Heart left ventricle (tissue), 16 donors: ENCODE measurements at places on chromosomes 2 and 18. TPM values are rescaled to one million over a fixed set of nuclear protein-coding genes. Genes with fewer than 3 reads are reported as not detected.

GRCh38 chr2:181104512-181105115, 124.2 kb downstream of the UBE2E3 start:
- DNase-seq: no peak

GRCh38 chr2:55051026-55051866, 995 bp upstream of the RTN4 start:
- peak; percentile 53 for DNase-seq

- DNase-seq: no peak
These were observed 224.3 kb upstream of the SMAD7 start for GRCh38 chr18:49175071-49175470.

GRCh38 chr2:177584030-177584692, 191.6 kb downstream of the AGPS start:
- no peak for DNase-seq

DNA sequence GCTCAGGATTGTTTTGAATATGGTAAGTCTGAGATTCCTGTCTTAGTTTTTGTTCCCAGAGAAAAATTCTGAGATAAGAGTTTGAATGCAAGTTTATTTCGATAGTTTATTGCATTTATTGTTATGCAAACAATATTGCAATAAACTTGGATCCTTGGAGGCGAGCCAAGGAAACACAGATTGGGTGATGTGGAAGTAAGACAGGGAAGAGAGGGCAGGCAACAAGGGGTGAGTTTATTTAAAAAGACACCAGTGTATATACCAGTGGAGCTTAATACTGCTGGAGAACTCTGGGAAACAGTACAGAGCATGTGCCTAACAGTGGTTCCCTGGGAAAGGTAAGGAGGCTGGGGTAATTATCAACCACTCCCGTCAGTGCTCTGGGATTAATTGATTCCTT, 87.5 kb upstream of the NEDD4L start:
- no peak for DNase-seq

- no peak for DNase-seq
These were observed 185.5 kb upstream of the NRP2 start for GRCh38 chr2:205496772-205497171.

DNA sequence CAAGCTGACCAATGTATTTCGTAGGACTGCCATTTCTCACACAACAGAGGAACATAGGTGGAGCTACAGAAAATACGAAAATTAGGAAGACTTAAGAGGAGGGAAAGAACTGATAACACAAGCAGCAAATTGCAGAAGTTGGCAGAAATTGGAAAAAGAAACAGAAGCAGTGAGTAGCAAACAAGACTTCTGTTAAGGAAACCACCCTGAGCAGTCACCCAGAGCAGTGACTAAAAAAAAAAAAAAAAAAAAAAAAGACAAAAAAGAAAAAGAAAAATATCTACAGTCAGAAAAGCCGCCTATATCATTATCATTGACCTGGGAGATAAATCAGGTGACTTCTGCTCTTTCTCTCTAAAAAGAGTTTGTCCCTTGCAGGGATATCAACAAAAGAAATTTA, 21.4 kb downstream of the STK17B start:
- no peak for DNase-seq

GRCh38 chr2:220493871-220494525, 866.6 kb downstream of the SLC4A3 start:
- no peak for DNase-seq

- DNase-seq: no peak
These were observed 235.4 kb downstream of the TXNL1 start for GRCh38 chr18:56402872-56403516.

DNA sequence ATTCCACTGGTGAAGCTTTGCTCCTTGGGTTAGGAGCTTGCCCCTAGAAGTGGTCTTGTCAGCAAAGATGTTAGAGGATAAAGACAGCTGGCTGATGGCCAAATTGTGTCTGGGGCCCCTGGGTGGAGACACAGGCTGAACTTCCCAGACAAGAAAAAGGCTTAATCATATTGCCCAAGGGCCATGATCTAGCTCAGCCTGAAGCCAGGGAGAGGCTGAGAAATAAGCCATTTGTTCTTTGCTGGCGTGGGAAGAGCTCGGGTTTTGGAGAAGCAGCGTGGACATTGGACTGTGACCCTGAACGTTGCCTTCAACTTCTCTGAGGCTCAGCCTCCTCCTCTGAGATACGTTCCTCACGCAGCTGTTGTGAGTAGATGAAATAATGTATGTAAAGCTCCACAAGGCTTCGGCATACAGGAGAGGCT, 153.0 kb downstream of the ZFP36L2 start:
- DNase-seq: no peak

GRCh38 chr2:70029814-70030409, 57.4 kb upstream of the PCBP1 start:
- peak; percentile 82 for DNase-seq

DNA sequence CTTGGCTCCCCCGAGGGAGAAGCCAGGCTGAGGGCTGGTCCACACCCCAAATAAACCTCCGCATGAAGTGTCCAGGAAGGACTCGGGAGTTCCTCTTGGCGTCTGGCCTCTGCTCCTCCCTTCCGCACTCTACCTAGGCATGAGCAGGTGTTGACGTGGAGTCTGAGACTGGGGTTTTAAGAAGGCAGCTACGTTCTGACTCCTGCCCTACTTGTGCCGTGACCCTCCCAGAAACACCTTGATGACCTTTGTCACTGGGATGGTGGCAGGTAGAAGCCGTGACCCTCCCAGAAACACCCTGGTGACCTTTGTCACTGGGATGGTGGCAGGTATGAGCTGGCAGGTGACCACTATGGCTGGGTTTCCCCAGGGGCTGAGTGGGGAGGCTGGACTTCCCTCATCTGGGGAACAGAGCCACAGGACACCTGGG, 54.8 kb downstream of the HS6ST1 start:
- DNase-seq: no peak

- DNase-seq: no peak
These were observed 24.9 kb upstream of the ACOXL start for GRCh38 chr2:110707386-110707965.

DNA sequence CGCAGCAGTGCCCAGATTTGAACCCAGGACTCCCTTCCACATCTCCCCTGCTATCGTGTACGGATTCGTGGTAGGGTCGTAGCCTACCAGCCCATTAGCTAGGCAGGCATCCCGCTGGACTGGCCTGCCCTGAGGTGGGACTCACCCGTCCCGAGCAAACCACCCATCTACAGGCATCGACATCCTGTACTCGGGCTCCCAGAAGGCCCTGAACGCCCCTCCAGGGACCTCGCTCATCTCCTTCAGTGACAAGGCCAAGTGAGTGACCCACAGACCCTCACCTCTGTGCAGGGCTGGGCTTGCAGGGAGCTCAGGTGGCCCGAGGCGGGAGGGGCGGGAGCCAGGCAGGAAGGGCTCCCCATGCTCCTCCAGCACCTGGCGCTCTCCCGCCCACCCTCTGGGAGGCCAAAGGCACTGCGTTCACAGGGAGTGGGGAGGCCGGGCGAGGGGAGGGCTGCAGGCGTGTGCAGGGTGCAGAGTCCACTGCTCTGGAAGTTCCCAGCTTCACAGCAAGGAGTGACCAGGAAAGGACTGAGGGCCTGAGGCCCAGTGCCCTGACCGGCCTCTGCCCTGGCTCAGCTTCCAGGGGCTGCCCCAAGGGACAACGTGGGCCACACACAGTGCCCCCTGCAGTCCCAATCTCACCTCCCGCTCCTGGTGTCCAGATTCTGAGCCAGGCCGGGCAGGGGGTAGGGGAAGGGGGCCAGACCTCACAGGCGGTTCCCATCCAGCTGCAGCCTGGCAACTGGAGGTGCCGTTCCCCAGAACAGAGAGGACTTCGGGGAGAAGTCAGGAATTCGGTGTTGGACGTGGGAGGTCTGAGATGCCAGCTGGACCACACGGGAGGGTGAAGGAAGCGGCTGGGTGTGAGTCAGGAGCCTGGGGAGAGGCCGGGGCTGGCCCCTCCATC, 5.4 kb downstream of the AGXT start:
- no peak for DNase-seq

- DNase-seq: no peak
These were observed 29.4 kb downstream of the MAP4K3 start for GRCh38 chr2:39407516-39408296.

DNA sequence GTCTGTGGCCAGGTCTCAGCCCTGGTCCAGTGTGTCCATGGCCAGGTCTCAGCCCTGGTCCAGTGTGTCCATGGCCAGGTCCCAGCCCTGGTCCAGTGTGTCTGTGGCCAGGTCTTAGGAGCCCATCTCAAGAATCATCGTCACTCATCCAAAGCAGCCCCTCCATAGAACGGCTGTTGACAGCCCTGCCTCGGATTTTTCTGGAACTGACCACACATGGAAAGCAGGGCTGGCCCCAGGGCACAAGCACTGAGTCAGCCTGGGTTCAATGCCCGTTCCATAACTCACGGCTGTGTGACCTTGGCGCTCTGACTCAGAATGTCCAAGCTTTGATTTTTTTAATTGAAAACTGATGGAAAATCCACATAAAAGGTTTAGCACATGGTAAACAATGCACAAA, 59.9 kb upstream of the SNTG2 start:
- no peak for DNase-seq

- no peak for DNase-seq
These were observed 1064.6 kb upstream of the CHAC2 start for GRCh38 chr2:52703004-52703403.

GRCh38 chr2:181111059-181111458, 130.7 kb downstream of the UBE2E3 start:
- DNase-seq: no peak

GRCh38 chr2:240224676-240225075, 84.2 kb upstream of the OTOS start:
- DNase-seq: no peak

DNA sequence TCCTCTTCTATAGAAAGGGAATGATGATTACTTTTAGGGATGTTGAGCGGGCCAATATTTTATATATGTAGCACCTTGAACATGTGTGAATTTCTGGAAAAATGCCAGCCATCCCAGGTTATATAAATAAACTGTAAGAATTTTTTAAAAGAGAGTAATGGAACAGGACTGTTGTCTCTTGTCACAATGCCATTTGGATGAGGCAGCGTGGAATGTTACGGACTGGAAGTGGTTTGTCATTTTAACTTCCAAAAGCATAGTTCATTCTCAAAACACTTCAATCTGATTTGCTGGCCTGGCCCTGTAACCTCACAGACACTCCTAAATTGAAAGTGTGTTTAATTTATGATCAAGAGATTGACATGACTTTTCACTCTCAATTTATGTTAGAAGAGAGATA, 70.8 kb downstream of the TPGS2 start:
- DNase-seq: no peak

GRCh38 chr2:158953926-158954763, 14.3 kb upstream of the TANC1 start:
- peak; percentile 82 for DNase-seq

DNA sequence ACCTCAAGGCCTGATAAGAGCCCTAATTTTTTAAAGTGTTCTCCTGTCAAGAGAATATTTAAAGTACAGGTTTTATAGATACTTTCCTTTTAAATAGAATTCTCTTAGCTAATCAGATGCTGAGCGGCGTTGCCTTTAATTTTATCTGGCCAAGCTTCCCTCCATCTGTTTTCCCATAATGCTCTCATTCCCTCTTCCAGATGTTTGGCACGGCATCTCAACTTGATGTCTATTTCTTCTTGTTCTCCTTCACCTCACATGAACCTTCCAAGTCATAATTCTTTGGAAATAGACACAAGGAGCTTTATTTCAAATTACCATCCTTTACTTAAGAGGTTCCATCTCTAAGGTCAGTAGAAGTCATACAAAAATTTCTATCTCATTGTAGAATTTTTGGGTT, 76.1 kb upstream of the CPO start:
- peak; percentile 29 for DNase-seq

DNA sequence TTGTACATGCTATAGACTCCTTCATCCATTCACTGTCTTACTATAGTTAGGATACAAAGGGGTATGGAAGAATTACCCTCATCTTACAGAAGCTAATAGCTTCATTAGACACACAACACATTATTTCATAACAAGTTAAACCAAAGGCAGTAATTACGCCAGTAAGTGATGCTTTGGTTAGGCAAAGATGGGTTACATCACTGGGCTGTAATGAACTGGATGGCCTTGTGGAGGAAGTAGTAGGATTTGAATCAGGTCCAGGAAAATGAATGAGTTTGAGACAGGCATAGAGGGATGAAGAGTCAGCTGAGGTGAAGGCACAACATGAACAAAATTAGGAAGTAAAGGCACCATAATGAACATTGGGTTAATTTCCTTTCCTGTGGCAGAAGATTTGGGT, 80.1 kb downstream of the SOCS6 start:
- DNase-seq: no peak

- no peak for DNase-seq
These were observed 80.2 kb downstream of the ASAP2 start for GRCh38 chr2:9286554-9287399.

GRCh38 chr2:240238786-240239185, 98.3 kb upstream of the OTOS start:
- DNase-seq: peak; percentile 2

GRCh38 chr2:173963323-173963816, 1.8 kb downstream of the SP3 start:
- DNase-seq: no peak

DNA sequence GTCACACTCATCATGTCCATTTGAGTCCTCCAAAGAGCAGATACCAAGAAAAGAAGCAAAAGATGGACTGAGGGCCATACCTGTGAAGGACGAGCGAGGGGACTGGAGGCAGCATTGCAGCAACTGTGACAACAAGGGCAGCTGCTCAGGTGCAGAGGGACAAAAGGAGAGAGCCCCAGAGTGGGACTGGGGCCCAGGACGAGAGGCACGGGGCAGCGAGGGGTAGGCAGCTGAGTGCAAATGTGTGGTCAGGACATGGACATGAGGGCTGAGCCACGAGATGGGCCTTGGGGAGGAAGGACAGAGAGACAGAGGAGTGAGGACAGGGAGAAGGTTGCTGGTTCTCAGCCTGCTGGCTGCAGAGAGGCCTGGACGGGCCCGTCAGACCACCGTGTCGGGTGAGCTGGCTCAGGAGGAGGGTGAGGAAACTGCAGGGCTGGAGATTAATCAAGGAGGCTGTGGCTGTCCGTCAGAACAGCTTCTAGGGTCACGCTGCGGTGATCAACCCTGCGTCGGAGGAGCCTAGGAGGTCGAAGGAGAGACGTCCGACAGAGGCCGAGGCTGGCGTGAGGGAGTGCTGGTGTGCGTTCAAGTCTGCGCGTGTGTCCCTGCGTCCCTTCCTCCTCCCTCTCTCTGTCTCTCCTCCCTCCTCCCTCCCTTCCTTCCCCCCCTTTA, 206.8 kb upstream of the HDAC4 start:
- DNase-seq: no peak

GRCh38 chr18:73461780-73462059, 593.9 kb upstream of the NETO1 start:
- DNase-seq: no peak

NTSR2 gene
- 0.04 TPM for polyA plus RNA-seq

PPIL3 gene
- polyA plus RNA-seq: 12.3 TPM

HOXD4 gene
- 0.19 TPM for polyA plus RNA-seq

TEKT4 gene
- polyA plus RNA-seq: not detected

C1D gene
- polyA plus RNA-seq: 40.4 TPM

FBXO15 gene
- polyA plus RNA-seq: 0.38 TPM

DPP10 gene
- polyA plus RNA-seq: not detected

SKOR2 gene
- not detected for polyA plus RNA-seq

NT5C1B gene
- not detected for polyA plus RNA-seq

HK2 gene
- polyA plus RNA-seq: 31.5 TPM

ARHGAP25 gene
- polyA plus RNA-seq: 4.8 TPM

CAD gene
- polyA plus RNA-seq: 9.3 TPM

PMAIP1 gene
- polyA plus RNA-seq: 0.15 TPM

ECEL1 gene
- polyA plus RNA-seq: 1.4 TPM

PTPRN gene
- 0.12 TPM for polyA plus RNA-seq
